ENCODE measurements at places on chromosomes 5 and 9. TPM values are rescaled to one million over a fixed set of nuclear protein-coding genes. Genes with fewer than 3 reads are reported as not detected.

Gene CKMT2
- total RNA-seq: not detected

GRCh38 chr9:124761710-124762109 lies 9.4 kb downstream of the NR6A1 start:
- no peak for DNase-seq

GRCh38 chr5:170638454-170639220 lies 134.8 kb downstream of the KCNIP1 start:
- DNase-seq: peak; percentile 72

DNA sequence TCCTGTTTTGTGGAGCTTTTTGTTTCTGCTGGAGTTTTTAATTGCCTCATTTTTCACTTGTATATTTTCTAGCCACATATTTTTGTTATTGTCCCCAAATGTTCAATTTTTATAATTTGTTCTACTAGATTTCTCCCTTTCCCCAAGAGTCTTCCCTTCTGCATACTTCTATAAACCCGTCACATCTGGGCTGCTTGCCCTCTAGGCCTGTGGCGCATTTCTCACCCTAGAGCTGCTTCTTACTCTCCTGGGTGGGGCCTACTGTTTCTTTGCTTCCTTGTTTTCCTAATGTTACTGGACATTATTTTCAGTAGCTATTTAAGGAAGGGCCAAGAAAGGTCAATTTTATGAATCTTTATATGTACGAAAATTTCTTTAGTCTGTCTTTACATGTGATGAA lies 51.5 kb downstream of the NXNL2 start:
- no peak for DNase-seq

Gene TPM2
- 1.4 TPM for total RNA-seq

- DNase-seq: no peak
These were observed 23.9 kb downstream of the SECISBP2 start for GRCh38 chr9:89342213-89342612.

DNA sequence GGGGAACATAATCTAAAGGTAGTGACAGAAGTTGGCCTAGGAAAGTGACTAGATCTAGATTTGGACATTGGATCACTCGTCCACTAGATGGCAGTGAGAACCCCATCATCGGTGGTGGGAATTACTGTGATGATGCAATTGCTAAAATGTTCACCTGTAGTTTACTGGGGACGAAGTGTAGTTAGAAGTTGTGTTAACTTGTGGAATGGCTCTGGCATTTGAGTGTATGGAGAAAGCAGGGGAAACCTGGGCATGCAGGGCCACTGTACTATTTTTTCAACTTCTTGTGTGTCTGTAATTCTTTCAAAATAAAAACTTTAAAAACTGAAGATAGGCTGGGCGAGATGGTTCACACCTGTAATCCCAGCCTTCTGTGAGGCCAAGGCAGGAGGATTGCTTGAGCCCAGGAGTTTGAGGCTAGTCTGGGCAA lies 75.5 kb downstream of the PHAX start:
- peak; percentile 79 for DNase-seq

DNA sequence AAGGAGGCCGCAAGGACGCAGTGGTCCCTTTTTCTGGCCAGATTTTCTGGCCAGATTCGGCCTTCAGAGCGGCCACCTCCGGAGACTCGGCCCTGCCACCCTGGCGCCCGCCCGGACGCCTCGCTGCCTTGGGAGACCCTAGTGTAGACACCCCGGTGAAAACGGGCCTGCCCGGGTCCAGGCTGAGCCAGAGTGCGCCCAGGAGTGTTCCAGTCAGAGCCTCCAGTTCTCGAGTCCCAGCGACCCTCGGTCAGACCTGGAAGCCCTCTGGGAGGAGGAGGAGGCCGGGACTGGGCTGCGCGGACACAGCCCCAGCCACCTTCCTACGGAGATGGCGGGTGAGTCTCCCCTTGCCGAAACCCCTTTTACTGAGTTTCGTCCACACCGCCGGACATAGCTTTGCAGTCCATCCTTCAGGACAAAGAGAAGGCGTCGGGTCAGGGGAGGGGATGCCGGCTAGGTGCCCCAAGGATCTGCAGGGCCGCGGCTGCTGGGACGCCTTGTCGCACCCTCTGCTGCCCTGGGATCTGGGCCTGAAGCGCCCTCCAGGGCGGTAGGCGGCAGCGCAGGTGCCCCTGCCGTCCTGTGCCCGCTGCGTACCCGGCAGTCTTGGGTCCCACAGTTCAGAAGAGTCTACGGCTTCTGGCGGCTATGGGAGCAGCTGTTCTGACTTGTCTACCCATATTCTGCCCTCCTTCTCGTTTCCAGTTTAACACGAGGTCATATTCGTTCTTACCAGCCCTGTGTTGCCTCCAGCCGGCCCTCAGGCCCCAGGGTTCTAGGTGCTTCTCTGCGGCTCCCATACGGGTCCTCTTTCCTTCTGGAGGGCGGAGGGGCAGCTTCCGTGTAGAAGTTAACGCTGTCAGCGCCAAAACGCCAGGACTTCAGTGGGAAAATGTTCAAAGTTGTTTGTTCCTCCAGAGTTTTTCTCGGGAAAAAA lies 1771.7 kb upstream of the CDH9 start:
- DNase-seq: no peak

DNA sequence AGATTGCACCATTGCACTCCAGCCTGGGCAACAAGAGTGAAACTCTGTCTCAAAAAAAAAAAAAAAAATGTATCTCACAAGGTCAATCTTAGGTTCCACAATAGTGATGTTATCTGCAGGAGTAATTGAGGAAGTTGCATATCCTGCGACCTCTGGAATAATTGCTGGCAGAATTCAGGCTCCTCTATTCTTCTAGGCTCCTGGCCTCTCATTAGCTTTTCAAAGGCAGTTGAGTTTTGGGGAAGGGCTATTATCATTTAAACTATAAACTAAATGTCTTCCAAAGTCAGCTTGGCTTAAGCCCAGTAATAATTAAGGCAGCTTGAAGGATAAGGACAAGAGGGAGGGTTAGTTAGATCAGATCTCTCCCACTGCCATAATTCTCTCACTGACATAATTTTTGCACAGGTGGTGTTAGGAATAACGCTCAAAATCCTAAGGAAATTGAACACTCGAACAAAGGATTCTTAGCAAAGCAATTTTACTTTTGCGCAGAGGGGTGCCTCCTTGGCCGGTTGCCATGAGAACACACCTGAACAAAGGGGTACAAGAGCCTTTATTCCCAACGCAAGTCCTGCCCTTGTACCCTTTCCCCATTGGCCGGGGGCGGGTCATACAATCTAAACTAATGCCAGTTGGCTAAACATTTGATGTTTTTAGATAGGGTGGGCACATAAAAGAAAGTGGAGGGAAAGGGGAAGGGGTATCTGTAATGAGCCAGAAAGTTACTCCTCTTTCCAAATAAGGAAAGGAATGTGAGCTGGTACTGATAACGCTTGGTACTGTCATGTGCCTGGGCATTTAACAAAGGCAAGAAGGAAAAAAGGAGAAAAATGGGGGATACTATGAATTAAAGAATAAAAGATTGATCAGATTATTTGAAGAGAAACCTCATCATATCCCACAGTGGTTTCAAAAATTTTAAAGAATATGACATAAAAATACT lies 106.4 kb upstream of the CCNG1 start:
- no peak for DNase-seq

Gene CAMK4
- total RNA-seq: 16.2 TPM

- DNase-seq: no peak
These were observed 41.6 kb downstream of the CDK5RAP2 start for GRCh38 chr9:120538339-120538738.

GRCh38 chr9:82599336-82599949 lies 463.5 kb downstream of the RASEF start:
- no peak for DNase-seq

Gene BTNL9
- not detected for total RNA-seq

DNA sequence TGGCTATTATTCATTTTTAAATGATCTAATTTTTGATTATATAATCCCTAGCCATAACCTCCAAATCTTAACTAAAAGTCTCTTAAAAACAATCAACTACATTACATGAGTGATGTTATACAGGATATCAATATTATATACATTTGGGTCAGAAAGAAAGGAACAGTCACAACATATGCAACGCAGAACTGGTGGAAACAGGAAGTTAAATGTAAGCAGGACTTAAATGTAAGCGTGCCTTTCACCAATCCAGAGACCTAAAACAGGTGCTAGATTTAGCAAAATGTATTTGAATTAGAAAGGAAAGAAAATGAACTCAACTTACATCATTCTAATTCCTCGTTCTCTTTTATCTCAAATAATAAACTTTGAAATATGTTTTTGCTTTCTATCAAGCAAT lies 738.5 kb downstream of the PTPRD start:
- no peak for DNase-seq

Gene ITGA2
- total RNA-seq: 0.10 TPM

DNA sequence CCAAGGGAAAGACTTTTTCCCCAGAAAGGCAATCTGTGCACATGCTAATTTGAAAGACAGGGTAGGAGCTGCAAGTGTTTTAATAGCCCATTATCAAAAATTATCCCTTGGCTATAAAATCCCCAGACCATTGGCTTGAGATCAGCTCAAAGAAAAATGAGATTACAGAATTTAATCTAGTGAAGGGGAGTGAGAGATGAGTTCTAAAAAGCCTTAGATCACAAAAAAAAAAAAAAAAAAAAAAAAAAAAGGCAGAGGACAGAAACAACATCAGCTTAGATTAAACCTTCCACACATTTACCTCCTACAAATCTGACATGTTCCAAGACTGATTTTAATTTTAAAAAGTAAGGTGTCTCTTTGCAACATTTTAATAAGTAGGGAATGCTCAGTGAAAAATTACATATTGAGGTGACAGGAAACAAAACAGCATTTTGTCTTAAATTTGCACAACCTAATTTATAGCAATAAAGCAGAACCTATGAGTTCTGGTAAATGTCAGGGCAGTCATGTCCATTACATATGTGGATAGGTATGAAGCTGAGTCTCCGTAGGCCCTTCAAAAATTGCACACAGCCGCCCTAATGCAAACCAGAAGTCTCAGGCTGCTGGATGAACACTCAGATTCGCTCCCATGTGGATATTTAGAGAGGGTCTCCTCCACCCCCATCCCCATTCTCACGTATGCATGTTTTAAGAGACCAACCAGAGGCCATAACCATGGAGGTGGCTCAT lies 43.4 kb downstream of the NFIB start:
- DNase-seq: no peak

DNA sequence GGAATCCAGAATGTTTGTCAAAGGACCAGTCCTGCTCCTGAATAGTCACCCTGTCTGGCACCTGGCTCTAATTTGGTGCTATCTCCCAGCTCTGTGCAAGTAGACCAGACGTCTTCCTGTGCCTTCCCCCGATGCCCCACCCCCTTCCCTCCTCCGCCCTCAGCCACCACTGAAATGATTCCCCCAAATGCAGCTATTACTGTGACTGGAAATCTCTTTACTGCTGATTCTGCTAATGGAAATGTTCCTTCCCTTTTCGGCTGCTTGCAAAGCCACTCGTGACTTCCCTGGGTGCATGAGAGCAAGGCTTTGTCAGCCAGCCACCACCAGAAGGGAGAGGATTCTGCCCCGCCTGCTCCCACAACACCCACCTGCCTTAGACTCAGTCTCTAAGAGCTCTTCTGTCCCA lies 11.4 kb downstream of the ASTN2 start:
- DNase-seq: no peak

DNA sequence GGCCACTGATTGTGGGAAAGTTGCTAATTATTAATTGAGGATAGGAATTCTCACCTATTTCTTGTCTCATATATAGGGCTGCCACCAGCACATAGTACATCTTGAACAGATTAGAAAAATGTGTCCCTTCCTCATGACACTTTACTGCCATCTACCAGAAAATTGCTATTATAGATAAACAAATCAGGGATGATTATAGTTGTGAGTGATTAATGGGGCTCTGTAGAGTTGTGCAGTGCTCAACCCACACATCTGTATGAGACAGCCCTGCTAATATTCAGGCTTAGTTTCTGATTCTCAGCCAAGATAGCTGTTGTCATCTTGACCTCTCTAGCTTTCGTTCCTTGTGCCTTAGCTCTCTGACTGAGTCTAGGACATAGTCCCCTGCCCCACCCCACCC lies 373.3 kb downstream of the TLE4 start:
- DNase-seq: no peak

DNA sequence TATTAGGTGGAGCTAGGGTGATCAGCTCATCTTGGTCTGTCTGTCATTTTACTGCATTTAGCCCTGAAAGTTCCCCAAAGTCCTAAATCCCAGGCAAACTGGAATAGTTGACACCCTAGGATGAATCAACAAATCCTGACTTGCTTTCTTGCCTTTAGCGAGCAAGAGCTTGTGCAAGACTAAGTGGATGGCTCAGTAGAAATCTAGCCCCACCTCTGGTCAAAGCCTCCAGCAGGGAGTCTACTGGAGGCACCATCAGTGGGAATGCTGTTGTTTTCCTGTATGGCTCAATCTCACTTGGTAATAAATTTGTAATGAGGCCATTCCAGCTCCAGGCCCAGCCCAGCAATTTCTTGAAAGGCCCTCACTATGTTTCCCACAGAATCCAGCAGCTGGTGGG lies 43.7 kb upstream of the TRPC7 start:
- no peak for DNase-seq

- DNase-seq: no peak
These were observed 88.8 kb downstream of the SREK1 start for GRCh38 chr5:66232706-66233445.

GRCh38 chr5:38420691-38421390 lies 135.6 kb downstream of the LIFR start:
- DNase-seq: no peak

DNA sequence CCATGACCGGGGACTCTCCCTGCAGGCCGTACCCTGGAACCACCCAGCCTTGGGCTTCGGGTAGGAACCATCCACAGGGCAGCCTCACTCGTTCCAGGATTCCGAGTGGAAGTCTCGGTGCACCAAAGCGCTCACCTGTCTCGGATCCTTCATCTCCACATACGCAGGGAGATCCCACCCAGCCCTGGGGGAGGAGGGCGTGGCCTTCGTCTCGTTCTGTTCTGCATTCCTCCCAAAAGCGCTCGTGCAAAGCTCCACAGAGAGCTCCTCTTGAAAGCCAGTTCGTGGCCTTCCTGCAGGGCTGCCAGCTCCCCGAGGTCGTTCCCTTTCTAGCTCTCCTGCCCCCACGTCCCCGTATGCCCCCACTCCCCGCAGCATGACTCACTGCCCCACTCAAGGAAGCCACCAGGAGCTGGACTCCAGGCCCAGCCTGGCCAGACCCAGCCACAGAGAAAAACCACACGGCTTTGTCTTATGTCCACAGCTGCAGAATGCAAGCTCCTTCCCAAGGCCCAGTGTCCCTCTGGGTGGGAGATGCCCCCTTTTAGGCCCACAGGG lies 65.0 kb upstream of the SARDH start:
- no peak for DNase-seq

DNA sequence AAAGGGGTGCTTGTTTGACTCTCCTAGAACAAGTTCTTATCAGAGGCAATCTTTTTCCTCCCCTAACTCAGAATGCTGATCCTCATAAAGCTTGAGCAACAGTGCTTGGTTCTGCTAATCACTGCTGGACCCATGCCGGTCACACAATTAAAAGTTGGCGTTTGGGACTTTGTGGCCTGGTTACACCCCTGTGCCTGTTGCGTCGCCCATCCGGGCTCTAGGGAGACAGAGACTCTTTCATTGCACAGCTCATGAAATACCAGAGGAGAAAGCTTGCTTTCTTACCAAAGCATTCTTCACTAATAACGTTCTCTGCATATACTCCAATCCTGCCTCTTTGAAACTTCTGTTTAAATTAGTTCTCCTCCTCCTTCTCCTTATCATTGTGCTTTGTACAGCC lies 301.1 kb downstream of the NR3C1 start:
- DNase-seq: no peak

Gene OTULINL
- 14.6 TPM for total RNA-seq
